Activated naive CD4-positive, alpha-beta T cell treated with anti-CD3 and anti-CD28 coated beads, Interleukin-2, amount 50 U/mL, for 72 hours (primary cell): ENCODE measurements at places on chromosomes 3 and 15. TPM values are rescaled to one million over a fixed set of nuclear protein-coding genes. Genes with fewer than 3 reads are reported as not detected.

Gene ADGRG7
- not detected for total RNA-seq

Gene HOMER2
- 4.4 TPM for total RNA-seq

Gene MYL3
- not detected for total RNA-seq

Gene PPP1R14D
- not detected for total RNA-seq

Gene ITIH3
- total RNA-seq = not detected

Gene TXNRD3
- 2.3 TPM for total RNA-seq

Gene TMEM212
- not detected for total RNA-seq

Gene SLC22A14
- not detected for total RNA-seq

Gene ZNF621
- 21.8 TPM for total RNA-seq

Gene CRTC3
- 41.8 TPM for total RNA-seq

Gene CADM2
- total RNA-seq = not detected

Gene NR1I2
- 0.82 TPM for total RNA-seq
